ENCODE measurements at places on chromosomes 7 and 10.
A peak's percentile ranks its signal among the peaks of the same experiment; 100 is the strongest.

GRCh38 chr10:71326464-71326881 lies 7.4 kb downstream of the SLC29A3 start:
- peak; percentile 26 for DNase-seq

DNA sequence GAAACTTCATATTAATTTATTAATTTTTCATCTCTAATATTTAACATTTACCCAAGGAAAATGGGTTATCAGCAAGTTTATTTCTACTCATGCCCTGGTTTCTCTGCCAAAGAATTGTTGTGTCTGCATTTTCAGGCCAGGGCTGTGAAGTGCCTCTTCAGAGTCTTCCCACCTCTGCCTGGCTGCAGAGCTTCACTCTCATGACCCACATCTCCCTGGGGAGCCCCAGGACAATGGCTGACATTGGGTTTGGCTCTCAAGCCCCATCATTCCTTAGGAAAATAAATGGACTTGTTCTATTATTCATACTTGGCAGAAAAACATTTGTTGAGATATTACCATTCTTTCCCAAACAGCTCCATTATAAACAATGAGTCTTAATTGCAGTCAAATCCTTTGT lies 30.3 kb downstream of the CACNA2D1 start:
- DNase-seq: no peak

- DNase-seq: no peak
Measured at GRCh38 chr7:6636741-6637543, at the start of gene ZNF316. Gene ZNF316, plus strand, starts transcription at chr7:6637318. Its CDS starts 5,092 bp downstream, at chr7:6642410.

GRCh38 chr10:126565441-126565840 lies 105.1 kb downstream of the C10orf90 start:
- DNase-seq: no peak

DNA sequence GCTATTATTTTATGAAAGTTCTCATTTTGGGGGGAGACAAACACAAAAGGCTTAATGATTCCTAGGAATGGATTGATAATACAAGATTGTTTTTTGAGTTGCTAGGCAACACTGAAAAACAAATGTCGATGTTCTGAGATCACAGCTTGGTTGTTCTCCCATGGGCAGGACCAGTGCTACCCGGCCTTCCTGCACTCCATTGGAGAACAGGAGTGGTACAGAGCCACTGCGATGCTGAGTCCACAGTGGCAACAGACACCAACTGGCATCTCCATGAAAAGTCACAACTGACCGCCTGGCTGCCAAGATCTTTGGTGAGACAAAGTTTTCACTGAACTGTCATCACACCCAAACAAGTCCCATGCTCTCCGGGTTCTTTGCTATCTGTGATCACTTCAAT lies 68.9 kb upstream of the NMT2 start:
- no peak for DNase-seq
